ENCODE measurements at places on chromosomes 4 and X.

GRCh38 chrX:119736206-119736764, 22.1 kb upstream of the SOWAHD start:
- no peak for DNase-seq

- DNase-seq: no peak
Observed at GRCh38 chrX:124665621-124666400, 319.4 kb downstream of the SH2D1A start.

GRCh38 chrX:148958901-148959300, 458.5 kb downstream of the AFF2 start:
- no peak for DNase-seq

GRCh38 chr4:77073106-77073809, 2.5 kb downstream of the CCNI start:
- no peak for DNase-seq

GRCh38 chr4:176762661-176763308, 29.9 kb downstream of the VEGFC start:
- DNase-seq: no peak

DNA sequence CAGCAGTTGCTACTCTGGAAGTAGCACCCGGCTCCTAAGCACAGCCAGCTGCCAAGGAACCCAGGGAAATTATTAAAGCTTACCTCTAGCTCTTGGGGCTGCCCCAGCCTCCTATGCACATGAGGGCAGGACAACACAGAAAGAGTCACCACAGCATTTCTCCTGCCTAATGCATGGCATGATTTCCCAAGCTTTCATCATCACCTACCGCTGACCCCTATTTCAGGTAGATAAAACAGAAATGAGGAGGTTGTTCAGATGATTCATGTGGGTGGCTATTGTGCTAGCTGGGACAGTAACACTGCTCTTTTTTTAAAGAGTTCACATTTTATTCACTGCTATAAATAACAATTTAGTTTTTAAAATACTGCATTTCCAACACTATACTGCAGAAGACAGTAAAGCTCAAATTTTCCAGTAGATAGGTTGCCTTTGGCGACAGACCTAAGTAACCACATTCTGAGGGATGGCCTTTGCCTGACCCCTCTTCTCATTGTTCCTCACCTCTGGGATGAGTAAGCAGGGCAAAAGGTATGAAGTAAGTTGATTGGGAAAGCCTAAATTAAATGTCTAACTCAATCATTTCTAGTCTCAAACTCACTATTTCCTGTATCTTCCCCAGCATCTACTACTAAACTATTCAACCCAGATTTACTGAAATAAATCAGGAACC, 16.7 kb downstream of the CASK start:
- no peak for DNase-seq

DNA sequence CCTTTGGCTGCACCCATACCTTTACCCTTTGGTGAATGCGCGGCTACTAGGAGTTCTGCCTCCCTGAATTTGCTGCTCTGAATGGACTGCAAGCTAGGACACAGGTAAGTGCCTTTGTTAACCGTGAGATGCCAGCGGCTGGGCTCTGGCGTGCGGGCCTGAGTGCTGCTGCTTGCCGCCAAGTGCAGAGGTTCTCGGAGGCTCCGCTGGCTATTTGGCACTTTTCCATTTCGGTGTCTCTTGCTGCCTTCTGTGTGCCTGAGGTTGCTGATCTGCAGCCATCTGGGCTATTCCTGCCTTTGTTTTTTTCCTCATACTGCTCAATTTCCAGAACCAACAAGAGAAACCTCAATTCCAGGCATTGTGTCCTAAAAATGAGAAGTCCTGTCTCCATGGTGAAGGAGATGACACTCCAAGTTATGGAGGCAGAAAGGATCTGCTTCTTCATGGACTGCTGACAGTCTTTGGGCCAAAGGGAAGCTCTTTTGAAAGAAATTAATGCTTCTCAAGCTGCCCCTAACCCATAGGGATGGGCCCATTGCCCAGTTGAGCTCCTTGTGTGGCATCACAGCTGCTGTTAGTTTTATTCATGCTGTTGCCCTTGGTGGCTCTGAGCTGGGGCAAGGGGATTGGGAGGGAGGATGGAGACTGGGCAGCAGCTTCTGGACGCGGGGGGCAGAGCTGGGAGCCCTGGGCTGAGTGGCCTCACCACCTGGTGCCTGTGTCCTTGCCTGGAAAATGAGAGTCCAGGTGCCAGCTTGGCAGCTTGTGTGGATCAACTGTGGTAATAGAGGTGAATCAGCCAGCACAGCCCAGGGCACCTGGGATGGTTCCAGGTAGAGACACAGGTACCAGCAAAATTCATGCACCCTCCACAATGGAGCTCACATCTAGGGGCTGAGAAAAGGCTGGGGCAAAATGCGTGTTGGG, 3.8 kb upstream of the TBC1D14 start:
- no peak for DNase-seq

- no peak for DNase-seq
Observed at GRCh38 chr4:129839687-129840086, 743.7 kb downstream of the C4orf33 start.

DNA sequence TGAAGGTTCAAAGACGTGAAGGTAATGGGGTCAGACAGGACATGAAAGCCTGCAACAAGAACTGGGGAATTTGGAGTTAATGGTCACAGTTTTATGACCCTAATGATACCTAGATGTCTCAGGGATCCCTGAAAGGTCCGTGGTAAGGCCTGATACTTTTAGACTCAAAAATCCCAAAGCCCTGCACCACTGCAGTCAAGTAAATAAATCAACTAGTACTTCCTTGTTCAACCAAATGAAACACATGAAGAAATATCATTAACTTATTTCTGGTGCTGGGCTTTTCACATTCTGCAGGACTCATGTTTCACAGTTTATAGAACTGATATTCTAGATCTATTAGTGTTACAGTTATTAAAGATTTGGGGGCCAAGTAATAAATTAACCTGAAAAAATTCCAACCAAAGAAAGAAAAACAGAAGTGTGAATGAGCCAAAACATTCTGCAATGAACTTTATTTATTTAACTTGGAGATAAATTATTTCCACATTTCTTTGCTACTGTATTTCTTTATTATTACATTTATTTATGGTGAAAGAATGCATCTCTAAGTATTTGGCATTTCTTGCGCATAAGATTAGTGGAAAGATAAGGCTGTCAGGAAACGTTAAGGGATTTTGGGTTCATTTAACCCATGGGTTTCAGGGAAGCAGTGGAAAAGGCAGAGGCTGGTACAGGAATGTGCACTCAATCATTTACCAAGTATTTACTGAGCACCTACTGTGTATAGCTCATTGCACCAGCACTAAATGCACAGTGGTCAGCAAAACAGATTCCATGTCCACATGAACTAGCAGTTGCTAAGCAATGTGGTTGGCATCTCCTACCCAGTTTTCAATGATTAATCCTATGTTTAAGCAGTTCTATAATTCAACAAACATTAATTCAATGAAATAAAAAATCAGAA, 8.7 kb downstream of the WDFY3 start:
- peak; percentile 33 for DNase-seq

Data from renal pelvis (tissue), 12 donors.